ENCODE measurements at places on chromosomes 2 and 18.

- DNase-seq: no peak
These were observed 102.9 kb downstream of the BCL2 start for GRCh38 chr18:63216516-63217311.

GRCh38 chr18:77366720-77367641 lies 117.3 kb downstream of the GALR1 start:
- DNase-seq: no peak

DNA sequence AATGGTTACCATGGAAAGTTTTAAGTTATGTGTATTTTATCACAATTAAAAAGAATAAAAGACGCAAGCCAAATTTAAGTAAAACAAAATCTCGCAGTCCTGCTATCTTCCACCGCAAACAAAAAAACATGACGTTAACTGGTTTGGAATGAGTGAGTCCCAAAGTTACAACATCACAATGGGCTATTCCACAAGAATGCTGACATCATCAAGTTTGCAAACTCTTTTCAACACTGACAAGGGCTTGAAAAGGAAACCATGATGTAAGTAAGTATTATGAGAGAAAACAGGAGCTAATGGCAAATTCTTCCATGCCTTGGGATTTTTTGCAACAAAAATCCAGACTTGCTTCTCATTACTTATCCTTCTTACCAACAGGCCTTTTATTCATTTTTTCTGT lies 31.1 kb downstream of the SIGLEC15 start:
- DNase-seq: no peak

DNA sequence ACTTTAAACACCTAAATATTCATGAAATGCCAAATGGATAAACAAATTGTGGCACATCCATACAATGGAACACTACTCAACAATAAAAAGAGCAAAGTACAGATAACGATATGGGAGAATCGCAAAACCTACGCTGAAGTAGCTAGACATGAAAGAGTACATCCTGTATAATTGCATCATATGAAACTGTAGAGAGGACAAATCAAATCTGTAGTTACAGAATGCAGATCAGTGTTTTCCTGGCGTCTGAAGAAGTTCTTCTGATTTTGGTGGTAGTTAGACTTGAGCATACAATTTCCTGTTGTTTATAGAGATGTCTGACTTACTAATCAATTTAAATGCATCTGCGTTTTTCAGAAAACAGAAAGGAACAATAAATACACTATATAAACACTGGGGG lies 394.4 kb downstream of the SOCS6 start:
- DNase-seq: no peak

DNA sequence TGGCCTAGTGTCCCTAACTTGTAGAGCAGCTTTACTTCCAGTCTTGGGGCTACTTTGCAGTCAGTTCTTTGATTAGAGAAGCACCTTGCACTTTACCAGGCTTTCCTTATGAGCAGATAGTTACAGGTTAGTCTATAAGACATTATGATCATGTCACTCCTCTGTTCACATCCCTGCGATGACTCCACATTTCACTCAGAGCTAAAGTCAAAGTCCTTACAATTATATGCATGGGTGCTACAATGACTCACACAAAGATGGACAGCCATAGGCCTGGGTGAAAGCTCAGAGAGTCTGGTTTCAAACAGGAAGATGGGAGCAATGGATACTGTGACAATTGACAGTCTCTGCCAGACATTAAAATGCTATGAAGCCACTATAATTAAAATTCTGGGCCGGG lies 27.1 kb upstream of the SSB start:
- no peak for DNase-seq
